ENCODE measurements at places on chromosomes 11 and 22. TPM values are rescaled to one million over a fixed set of nuclear protein-coding genes. Genes with fewer than 3 reads are reported as not detected.

DNA sequence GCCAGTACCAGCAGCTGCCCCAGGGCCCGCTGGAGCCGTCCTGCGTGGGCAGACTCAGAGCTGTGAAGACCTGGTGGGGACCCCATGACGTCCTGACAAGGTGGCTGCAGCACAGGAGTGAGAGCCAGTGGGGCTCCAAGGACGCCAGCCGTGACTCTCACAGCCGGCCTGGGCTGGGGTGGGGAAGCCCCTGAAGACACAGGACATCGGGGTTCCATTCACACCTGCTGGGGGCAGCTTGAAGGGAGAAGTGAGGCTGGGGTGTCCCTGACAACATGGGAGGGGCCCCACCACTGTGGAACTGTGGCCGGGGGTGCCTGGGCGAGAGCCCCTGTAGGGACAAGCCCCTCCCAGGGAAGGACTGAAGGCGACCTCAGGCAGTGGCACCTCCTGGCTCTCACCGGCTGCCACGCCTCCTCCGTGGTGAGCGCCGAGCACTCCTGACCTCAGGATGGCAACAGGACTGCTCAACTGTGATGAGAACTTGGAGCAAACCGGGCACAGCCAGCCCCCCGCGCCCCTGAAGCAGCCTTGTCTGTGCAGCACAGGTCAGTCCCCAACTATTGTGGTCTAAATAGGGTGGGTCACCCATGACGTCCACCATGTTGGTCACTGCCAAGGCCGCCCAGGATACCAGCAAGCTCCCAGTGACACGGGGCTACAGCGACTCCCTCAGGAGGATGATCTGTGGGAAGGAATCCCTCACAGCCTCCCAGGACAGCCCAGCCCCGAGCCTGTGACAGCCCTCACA is 22.7 kb upstream of the IL17REL start:
- DNase-seq, result no peak

GRCh38 chr11:31443802-31444201 is 65.6 kb downstream of the IMMP1L start:
- no peak for DNase-seq

NNMT gene
- 84.5 TPM for total RNA-seq

DNA sequence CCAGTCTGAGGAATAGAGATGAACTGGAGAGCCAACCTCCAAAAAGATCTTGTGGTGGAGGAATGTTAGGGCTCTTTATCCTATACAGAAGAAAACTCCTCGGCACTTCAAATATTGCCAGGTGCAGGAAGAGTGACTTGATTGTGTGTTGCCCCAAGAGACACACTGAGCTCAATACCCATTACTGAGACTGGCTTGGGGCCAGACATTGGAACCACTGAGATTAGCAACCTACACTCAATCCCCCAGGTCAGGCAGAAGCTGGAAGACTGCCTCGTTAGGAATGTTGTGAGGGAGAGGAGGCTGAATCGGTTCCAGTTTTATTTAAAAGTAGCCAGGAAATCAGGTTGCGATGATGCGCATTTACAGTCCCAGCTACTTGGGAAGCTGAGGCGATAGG is 2.4 kb upstream of the SGSM3 start:
- DNase-seq, result no peak

SCGB1A1 gene
- not detected for total RNA-seq

CDC45 gene
- total RNA-seq, result not detected

Measured in uterus (tissue), 4 donors.